ENCODE measurements at places on chromosomes 16 and 17.
A peak's percentile ranks its signal among the peaks of the same experiment; 100 is the strongest.

- DNase-seq = no peak
These were observed 437.6 kb downstream of the MAF start for GRCh38 chr16:79162977-79163376.

DNA sequence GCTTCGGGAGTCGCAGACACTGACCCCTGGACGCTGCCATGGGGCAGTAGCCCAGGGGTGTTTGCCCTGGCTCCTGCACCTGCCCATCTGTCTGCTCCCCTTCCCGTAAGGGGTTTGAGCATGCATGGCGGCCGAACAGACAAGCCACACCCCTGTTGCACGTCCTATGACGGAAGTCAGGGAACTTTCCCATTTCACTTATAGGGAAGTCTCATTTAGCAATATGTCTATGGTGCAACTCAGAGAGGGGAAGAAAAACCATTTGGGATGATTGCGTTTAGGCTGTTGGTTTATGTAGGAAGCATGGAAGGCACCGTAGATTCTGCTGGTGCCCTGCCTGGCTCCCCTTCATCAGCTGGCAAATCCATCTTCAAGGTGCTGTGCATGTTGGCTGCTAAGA lies 112.5 kb downstream of the HAPSTR1 start:
- DNase-seq = no peak

- no peak for DNase-seq
These were observed 78.1 kb downstream of the TIMM22 start for GRCh38 chr17:1074886-1075605.

DNA sequence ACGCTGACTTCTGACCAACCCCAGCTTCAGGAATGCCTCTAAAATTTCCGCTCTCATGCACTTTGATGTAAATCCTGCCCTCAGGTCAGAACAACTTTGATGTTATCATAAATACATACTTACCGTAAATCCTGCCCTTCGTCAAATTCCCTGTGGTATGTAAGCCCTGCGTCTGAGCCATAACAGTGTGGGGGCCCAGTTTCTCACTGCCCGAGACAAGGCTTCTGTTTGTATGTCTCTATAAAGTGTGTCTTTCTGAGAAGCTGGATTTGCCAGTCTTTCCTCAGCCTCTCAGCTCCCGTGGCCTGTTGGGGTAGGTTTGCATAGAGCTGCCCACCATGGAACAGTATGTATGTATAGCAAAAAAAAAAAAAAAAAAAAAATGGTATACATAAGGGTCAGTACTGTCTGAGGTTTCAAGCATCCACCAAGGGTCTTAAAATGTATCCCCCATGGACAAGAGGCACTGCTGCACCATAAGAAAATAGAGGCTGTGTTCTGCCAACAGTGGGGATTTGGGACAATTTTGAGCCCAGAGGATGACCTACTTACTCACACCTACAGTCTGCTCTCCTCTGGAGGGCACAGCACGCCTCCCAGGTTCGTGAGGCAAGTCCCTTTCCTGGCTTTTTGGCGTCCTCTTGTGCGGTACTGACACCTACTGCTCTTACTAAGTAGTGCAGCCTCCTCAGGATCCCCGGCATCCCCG lies 17.5 kb downstream of the PRMT7 start:
- peak; percentile 62 for DNase-seq

All from activated T-helper 1 cell treated with Interleukin-2 at 50 U/mL for 16 hours (primary cell).